Nucleus accumbens (tissue), 56 donors: ENCODE measurements at places on chromosomes 13 and 19.

- DNase-seq, result no peak
Measured at GRCh38 chr13:57582032-57582431, 49.5 kb upstream of the PCDH17 start.

DNA sequence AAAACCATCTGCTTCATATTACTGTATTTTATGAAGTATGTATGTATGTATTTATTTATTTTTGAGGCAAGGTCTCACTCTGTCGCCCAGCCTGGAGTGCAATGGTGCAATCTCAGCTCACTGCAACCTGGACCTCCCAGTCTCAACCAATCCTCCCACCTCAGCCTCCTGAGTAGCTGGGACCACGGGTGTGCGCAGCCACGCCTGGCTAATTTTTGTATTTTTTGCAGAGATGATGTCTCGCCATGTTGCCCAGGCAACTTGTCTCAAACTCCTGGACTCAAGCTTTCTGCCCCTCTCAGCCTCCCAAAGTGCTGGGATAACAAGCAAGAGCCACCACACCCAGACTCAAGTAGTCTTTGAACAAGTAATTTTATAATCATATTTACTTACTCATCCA is 5.5 kb downstream of the KATNAL1 start:
- DNase-seq, result no peak

DNA sequence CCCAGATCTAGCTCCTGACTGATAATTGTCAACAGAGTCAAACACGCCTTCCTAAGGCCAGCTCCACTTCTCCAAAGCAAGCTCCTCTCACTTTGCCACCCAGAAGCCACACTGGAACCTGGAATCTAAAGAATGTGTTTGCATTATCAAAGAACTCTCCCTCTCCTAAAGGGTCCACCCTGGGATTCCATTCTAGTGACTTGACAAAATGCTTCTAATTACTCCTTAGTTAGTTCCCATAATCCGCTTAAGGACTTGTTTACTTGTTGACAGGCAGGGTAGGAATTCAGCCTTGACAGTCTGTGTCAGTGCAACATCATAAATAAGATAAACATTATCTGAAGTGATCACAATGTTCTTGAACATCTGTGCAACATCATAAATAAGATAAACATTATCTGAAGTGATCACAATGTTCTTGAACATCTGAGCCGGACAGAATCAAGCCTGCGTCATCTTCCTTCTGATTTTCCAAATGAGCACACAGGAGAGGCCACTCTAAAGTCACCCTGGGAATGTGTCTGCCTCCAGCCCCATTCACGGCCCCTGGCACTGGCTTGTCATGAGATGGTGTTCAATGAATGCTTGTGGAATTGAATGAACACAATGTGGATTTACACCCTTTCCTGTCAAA is 512.1 kb downstream of the IRS2 start:
- no peak for DNase-seq

- no peak for DNase-seq
Measured at GRCh38 chr13:41513600-41513999, 56.2 kb downstream of the RGCC start.

- peak; percentile 40 for DNase-seq
Measured at GRCh38 chr13:114045113-114045735, 71.3 kb upstream of the C13orf46 start.

DNA sequence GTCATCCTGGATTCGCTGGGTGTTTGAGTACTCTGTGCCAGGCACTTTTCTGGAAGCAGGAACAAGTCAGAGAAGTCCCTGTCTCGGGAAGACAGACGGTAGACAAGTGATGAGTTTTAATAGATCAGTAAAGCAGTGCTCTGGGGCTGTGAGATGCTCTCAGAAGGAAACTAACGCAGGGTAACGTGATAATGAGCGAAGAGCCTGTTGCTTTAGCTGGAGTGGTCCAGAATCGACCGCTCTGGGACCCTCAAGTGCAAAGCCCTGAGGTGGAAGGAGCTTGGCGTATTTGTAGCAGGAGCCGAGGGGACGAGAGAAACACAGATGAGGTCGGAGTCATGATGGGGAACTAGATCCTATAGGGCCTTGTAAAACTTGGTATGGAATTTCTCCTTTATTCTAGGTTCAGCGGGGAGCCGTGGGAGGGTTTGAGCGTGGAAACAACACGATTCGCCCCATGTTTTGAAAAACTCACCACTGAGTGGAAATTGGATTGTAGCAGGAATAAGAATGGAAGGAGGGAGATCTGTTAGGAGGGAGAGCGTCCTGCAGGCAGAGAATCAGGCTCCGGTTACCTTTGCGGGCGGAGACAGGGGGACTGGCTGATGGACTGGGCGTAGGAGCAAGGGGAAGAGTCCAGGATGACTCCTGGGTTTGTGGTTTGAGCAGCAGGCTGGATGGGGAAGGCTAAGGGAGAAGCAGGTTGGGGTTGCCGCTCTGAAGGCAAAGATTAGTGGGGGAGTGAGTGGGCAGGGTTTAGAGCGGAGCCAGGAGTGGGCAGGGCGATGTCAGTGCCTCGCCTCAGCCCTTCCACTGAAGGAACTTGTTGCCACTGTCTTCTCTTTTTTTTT is 763 bp downstream of the POLD1 start:
- no peak for DNase-seq

- DNase-seq, result no peak
Measured at GRCh38 chr19:19204181-19204580, 967 bp upstream of the NR2C2AP start.

DNA sequence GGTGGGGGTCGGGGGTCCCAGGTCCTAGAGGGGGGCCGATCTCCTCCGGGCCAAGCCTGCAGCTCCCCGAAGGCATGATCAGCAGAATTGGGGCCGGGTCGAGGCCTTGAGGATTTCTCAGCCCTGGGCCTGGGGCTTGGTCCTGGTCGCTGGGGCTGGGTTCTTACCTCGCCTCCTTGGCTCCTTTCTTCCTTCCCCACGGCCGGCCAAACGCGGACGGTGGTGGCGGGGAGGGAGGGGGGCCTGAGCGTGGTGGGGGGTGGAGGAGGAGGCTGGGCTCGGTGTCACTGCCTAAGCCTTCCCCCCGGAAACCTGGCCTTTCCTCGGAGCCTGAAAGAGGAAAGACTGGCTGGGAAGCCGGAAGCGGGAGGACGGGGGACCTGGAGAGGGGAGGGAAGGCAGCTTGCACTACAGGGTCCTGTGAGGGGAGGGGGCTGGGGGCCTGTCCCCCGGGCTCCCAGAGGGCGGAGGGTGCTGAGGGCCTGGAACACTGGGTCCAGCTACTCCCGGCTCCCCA is at the start of gene ZNF579:
Gene ZNF579, minus strand, starts transcription at position 221 of the 517 bp plus-strand sequence. CDS start 1,209 bp downstream, outside the sequence.
- peak; percentile 88 for DNase-seq

DNA sequence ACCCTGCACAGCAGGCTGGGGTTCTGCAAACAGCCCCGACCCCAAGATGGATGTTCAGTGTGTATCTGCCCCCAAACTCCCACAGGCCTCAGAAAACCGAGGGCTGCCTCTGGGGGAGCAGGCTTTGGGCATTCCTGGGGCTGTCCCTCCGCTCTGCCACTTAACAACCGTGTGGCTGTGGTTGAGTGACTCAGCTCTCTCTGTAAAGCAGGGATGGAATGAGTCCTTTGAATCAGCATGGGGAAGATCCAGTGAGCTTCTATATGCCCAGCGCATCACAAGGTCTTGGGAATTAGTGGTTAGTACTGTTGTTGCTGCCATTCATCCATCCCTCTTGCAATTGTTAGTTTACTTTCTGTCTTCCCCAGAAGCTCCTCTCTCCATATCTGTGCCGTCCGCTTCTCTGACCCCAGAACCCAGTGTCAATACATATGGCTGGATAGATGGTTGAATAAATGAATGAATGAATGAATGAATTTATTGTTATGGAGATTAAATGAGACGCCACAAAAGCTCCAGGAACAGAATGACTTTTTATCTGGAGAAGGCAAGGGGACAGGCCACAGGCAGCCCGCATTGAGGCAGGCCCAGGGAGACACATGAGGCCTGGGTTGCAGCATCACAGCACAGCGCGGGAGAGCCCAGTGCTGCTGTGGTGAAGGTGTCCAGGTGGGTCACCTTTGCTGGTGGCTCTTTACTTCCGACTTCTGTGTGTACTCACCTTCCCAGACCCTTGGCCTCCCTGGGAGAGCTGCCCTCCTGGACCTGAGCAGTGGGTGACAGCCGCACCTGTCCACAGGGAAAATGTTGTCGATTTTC is 89.2 kb downstream of the RGCC start:
- DNase-seq, result no peak

GRCh38 chr19:928471-929202 is 2.8 kb downstream of the ARID3A start:
- no peak for DNase-seq

DNA sequence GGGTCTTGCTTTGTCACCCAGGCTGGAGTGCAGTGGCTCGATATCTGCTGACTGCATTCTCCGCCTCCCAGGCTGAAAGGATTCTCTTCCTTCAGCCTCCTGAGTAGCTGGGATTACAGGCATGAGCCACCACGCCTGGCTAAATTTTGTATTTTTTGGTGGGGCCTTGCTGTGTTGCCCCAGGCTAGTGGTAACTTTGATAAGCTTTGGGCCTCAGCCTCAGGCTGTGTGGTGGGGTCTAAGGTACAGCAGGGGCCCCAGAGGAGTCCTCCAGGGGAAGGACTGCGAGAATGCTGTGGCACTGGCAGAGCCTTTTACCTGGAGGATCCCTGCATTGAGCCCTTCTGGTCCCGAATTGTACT is 7.2 kb downstream of the DOT1L start:
- no peak for DNase-seq

DNA sequence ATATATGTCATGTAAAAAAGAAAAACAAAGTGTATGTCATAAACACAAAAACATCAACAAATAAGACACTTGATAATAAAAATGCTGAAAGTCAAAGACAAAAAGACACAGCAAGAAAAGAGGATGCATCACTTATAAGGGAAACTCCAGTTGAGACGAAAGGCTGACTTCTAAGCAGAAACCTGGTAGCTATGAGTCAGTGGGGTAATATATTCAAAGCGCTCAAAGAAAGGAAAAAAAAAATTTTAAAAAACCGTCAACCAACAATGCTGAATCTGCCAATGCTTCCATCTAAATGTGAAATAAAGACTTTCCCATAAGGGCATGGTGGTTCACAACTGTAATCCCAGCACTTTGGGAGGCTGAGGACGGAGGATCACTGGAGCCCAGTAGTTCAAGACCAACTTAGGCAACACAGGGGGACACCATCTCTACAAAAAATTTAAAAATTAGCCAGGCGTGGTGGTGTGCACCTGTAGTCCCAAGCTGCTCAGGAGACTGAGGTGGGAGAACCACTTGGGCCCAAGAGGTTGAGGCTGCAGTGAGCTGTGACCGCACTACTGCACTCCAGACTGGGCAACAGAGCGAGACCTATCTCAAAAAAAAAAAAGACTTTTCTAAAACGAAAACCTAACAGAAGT is 24.0 kb downstream of the USP12 start:
- DNase-seq, result no peak

DNA sequence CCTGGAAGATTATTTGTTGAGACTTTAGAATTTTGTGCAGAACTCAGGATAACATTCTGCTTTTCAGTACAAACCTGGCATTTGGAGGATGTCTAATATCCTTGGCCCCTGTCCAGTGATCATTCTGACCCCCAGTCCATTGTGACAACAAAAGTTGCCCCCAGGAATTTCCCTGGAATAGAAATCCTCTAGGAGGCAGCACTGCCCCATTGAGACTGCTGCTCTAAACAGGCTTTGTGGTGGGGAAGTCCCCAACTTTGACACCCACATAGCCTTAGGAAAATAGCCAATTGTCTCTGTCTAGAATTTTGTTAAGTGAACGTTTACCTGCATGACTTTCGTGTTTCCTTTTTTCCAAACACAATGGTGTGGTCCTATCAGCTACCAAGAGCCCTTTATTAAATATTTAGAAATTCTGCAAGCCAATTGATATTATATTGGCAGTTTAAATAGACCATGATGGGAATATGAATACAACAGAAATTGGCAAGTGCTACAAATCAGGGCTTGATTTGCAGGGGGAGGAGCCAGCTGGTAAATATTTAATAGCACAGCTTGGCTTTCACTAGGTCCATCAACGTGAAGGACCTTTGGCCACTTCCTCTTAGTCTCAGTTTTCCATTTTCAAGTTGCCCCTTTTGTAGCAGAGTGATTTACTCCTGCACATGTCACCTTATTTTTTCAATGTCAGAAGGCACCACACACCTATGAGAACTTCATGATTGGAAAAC is 451.7 kb downstream of the EFNB2 start:
- peak; percentile 34 for DNase-seq

DNA sequence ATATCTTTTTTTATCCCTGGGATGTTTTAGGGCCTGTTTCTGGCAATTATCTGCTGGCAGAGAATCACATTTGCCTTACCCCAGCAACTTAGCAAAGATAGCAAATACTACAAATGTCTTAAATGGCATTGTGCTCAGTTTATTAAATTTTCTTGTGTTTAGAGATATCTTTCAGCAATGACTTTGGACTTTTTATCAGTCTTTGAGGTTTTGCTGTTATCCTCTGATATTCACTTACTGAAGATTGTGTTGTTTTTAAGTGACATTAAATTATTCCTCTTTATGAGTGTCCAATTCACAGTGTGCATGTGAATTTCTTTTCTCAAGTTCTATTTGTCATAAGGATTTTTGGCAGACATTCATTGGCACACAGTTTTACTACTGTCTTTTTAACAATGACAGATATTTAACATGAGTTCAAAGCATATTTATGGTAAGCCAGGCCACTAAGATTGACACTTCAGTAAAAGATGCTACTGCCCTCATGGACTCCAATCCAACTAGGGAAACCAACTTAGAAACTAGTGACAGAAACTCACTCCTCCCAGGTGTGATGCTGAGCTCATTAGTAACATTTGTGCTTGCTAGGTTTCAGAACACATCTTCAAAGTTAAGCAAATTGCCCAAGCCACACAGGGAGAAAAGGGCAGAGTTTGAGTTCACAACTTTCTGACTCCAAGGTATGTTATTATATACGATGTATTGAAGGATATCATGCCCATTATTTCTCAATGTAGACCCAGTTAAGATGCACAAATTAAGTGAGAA is 481.9 kb downstream of the GPC6 start:
- DNase-seq, result no peak

DNA sequence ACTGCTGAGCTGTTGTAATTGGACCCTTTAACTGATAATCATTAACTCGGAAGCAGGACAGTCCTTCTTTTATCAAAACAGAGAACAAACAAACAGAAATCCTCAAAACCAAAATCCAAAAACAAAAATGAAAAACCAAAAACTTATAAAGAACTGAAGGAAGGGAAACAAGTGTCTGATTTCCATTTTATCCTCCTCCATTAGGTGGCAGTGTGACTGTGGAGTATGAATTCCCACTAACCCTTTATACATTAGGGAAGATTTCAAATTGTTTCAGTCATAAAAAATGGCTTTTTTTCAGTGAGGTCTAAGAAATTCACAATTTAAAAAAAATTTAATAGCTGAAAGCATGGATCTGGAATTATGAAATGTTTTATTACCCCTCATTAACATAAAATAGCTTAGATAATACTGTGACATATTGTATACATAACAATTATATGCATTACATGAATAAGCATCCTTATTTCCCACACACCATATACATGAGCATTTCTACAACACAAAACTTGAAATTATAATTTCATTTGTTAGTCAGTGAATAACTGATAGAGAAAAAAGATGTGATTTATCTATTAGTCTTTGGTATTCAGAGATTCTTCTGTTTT is 1074.3 kb upstream of the PCDH9 start:
- no peak for DNase-seq

- no peak for DNase-seq
Measured at GRCh38 chr19:18593367-18594095, 4.9 kb downstream of the REX1BD start.
